HepG2 (cell line): ENCODE measurements at places on chromosomes 1 and 21. TPM values are rescaled to one million over a fixed set of nuclear protein-coding genes. Genes with fewer than 3 reads are reported as not detected.

- DNase-seq = no peak
These were observed 10.6 kb upstream of the SLFNL1 start for GRCh38 chr1:41032147-41032546.

- DNase-seq = peak; percentile 34
These were observed 19.5 kb upstream of the SELENON start for GRCh38 chr1:25780318-25781129.

The POTED gene
- total RNA-seq = not detected in 2 replicates

The SDCCAG8 gene
- total RNA-seq = 9.5 and 10.1 TPM in 2 replicates

The IVL gene
- not detected in 2 replicates for total RNA-seq

The SERTAD4 gene
- total RNA-seq = not detected in 2 replicates

The CGN gene
- 0.24 and 0.75 TPM in 2 replicates for total RNA-seq
